ENCODE measurements at places on chromosomes 5 and 9. TPM values are rescaled to one million over a fixed set of nuclear protein-coding genes. Genes with fewer than 3 reads are reported as not detected.

- no peak for DNase-seq
Measured at GRCh38 chr5:138334867-138335447, 3.1 kb upstream of the FAM53C start.

DNA sequence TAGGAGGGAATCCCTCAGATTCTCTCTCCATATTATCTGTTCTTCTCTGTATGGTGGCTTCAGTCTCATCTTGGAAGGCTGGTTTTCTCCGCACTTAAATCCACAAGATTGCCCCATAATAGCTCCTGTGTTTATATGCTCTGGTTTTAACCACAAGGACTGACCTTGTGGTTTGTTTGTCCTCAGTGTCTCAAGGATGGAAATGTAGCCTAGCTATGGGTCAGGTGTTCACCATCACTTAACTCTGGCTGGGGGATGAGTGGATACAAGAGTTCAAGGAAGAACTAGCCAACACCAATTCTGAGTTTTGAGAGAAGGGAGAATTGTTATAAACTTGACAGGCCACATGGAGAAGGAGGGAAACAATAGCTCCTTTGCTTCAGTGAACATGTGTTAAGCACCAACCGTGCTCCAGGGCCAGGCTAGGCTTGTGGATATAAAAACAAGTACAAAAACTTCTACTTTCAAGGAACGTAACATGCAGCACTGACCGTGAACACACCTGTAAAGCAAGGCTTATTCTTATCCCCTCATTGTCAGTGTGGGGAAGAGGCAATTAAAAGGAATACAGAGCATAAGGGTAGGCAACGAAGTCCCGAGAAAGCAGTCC lies 75.6 kb upstream of the VLDLR start:
- DNase-seq: no peak

DNA sequence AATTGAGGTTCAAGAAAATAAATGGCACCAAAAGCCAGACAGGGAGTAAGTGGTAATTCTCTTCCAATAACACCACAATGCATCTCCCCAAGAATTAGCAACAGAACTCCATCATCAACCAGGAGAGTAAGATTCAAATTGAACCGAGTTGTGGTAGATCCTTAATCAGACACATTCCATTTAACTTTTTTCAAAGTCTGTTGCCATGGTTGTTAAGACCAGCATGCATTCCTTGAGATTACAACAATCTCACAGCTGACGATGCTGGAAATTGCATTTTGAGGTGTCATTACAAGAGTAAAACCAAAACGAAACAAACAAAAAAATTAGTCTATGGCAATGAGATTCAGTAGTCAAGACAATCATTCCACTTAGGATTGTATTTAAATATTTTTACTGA lies 78.9 kb upstream of the ZNF462 start:
- DNase-seq: no peak

DNA sequence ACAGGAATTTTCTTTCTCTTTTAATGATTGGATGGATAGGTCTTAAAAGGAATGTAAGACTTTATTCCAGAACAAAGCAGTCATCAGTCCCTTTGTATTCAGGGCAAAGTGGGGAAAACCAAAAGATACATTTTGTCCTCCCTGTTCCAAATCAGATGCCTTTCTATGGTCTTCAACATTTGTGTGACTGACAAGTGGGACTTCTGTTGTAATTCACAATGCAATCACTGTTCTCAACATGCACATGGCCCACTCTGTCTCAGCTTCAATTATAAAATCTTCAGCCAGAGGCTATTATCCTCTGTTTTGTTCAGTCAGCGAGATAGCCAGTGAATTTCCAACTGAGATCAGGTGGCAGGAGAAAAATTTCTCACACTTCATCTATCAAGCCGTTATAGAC lies 95.5 kb upstream of the ERBIN start:
- DNase-seq: no peak

DNA sequence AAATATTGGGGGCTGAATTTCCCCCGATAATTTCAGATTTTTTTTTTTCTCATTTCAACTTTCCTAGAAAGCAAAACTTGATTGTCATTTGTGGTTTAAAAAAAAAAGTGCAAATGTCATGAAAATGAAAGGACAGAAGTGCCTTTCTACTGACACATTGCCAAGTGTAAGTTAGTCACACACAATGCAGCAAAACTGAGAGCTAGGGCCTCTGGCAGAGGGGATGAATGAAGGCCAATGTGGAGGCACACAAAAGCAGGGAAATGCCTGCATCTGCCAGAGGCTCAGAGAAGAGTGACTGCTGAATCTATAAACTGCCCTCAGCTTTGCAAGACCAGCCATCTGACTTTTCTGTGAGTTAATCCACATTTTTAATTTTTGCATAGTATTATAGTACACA lies 6.8 kb upstream of the IFNA5 start:
- no peak for DNase-seq

DNA sequence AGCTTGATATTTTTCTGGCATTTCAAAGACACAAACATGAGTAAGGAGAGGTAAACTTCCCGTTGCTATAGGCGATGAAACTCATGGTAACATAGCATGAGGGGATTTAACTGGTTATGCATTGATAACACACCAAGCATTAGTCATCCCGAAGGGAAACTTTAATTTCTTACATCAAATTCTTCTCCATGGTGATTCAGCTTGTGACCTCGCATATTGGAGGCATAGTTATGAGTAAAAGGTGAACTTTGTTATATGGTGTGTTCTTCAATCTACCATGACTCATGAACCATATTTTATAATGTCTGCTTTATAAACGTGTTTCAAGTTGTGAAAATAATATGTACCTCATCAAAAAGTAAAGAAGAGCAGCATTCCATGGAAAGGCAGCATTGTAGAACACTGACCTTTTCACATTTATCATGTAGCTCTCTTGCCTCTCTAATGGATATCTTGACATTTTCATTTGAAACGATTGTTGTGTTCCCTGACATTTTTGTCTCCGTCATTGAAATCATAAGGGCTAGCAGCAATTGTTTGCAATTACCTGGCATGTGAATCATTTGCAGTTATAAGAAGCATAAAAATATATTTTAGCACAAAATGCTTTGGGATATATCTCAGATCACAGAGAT lies 491.8 kb downstream of the ANXA1 start:
- no peak for DNase-seq

- no peak for DNase-seq
Measured at GRCh38 chr5:96384353-96384752, 48.7 kb downstream of the PCSK1 start.

DNA sequence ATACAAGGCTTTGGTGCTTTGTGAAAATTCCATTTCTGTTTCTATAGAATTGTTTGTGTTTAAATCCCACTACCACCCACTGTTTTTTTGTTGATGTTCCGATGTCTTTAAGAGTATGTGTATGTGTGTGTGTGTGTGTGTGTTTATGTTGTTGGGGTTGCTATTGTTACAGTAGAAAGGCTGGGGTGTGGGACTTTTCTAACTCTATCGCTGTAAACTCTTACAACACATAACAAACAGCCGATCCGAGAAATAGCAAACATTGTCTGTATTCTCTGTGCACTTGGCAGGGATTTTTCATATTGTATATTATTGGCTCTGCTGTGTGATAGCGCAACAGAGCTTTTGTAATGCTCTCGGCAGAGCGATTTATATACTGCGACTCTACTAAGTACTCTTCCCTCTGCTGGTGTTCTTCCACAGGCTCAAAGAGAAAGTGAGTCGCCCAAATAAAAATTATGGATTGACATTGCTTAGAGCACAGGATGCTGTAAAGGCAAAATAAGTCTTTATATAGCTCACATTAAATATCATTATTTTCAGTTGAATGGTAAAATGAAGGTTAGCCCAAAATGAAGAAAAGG lies 492.2 kb upstream of the ARRDC3 start:
- DNase-seq: no peak

GRCh38 chr5:174773371-174773770 lies 49.0 kb downstream of the MSX2 start:
- DNase-seq: no peak

DNA sequence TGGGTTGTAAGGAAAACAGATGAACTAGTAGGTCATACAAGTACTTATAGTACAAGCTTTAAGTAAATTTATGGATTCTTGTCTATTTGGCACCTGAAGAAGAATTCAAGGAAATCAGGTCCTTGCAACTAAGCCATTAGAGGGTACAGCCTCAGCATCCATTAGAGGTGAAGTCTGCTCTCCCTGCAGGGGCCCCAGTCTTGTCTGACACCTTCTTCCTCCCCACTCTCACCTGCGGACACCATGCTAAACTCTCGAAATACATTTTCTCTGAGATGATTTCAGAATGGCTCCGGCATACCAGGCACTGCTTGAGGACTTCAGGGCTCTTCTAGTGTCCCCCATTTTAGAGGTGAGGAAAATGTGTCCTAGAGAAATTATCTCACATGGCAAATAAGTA lies 137.9 kb downstream of the GNAQ start:
- no peak for DNase-seq

DNA sequence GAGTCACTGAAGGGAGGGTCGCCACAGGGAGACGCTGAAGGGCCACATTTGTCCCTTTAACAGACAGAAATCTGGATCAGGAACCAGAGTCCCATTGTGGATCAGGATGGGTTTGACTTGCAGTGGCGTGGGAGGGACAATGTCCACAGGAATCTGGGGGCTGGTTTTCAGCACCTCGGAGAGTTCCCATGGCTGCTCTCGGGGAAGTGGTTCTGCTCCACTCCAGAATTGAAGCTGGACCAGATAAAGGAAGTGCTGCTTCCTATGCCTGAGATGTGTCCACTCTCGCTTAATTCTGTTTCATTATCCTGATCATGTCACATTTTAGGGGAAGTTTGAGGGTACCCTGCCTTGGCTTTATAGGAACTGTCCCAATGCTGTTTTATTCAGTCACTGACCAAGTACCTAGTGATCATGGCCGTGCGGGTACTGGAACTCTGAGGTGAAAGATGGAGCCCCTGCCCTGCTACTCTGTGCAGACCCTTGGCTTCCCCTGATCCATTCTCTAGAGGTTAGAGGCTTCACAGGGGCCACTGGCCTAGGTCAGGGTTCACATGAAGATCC lies 28.7 kb downstream of the ENHO start:
- DNase-seq: peak; percentile 23

- peak; percentile 4 for DNase-seq
Measured at GRCh38 chr5:1324301-1324700, 20.6 kb downstream of the CLPTM1L start.

DNA sequence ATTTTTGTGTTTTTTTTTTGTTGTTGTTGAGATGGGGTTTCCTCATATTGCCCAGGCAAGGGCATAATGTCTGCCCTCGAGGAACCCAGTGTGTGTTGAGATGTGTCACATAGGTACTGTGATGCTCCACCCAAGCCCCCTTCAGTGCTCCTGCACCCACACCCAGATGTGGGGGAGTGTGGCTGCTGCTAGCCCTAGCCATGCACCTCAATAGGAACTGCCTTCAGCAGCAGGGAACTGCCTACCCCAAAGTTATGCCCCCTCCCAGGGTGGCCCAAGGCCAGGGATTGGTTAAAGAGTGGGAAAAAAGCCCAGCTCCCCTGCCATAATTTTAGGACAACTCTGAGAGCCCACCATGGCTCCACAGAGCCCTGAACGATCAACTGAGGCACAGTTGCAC lies 33.3 kb upstream of the EPB41L4B start:
- no peak for DNase-seq

- no peak for DNase-seq
Measured at GRCh38 chr5:91301106-91301846, 81.8 kb downstream of the ARRDC3 start.

GRCh38 chr9:104740621-104741020 lies 6.9 kb upstream of the NIPSNAP3A start:
- no peak for DNase-seq

DNA sequence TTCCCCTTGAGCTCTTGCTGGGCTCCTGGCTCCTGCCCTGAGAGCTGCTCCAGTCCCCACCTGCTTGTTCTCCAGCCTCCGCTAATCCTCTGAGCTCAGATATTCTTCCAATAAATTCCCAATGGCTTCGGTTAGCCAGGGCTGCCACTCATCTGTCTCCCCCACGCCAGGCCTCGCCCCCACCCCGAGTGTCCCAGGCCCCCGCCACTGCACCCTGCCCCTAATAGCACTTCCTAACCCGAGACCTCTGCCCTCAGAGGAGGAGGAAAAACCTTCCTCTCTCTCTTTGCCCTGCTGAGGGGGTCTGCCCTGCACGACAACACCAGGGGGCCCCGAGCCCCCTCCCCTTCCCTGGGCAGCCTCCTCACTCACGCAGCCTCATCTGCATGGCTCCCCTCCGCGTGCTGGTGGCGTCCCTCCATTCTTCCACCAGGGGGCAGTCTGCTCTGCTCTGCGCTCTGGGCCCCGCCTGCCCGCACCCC lies 5.4 kb upstream of the LCN15 start:
- DNase-seq: no peak

GRCh38 chr5:177105691-177106476 lies 19.2 kb downstream of the FGFR4 start:
- no peak for DNase-seq

DNA sequence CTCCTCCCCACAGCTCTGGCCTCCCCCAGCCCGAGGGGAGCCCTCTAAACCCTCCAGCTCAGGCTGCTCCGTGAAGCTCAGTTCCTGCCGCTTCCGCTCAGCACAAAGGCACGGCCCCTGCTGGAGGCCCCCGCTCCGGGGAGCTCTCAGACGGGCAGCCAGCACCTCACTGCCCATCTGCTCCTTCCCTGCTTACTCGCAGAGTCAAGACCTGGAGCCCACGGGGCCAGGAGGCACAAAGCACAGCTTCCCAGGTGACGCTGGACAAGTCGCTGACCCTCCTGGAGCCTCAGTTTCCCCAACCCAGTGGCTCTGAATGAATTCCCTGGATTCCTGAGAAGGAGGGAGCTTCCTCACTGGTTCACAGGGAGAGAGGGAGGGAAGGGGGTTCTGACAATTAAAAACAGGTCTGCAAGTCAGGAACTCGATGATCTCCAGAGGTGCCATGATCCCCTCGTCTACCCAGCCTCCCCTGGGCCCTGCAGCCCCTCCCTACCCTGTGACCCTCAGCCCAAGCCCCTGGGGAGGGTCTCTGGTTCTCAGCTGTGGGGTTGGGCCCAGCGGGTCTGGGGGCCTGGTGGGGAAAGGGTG lies 36.2 kb downstream of the VAV2 start:
- DNase-seq: no peak

DNA sequence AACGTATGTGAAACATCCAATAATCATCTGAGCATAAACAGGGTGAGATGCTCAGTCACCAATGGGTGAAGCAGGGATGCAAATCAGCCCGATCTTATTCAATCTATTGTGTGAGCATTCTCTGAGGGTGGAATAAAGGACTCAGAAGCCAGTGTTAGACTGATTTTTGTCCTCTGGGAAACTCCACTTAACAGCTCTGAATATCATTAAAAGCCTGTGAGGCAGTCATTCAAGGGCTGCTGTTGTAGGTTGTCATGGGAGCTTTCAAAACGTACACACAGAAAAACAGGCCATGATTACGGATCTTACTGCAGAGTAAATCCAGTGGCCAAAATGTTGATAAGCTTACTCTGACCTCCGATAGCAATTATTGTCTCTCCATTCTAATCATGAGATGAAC lies 266.5 kb upstream of the EFNA5 start:
- no peak for DNase-seq

- DNase-seq: no peak
Measured at GRCh38 chr5:179803651-179804554, 2.8 kb downstream of the MGAT4B start.

- no peak for DNase-seq
Measured at GRCh38 chr9:137829260-137829996, 48.2 kb upstream of the CACNA1B start.

MARCOL gene
- total RNA-seq: not detected

SLC25A2 gene
- total RNA-seq: not detected

ZDHHC11B gene
- under 0.01 TPM for total RNA-seq

CERCAM gene
- total RNA-seq: 52.3 TPM

SPINK4 gene
- total RNA-seq: not detected

APBA1 gene
- 9.5 TPM for total RNA-seq

SLC1A3 gene
- total RNA-seq: 14.2 TPM

PPP2R2B gene
- 0.26 TPM for total RNA-seq

SPATA31D4 gene
- total RNA-seq: not detected

PCDHA13 gene
- 2.8 TPM for total RNA-seq

ENHO gene
- not detected for total RNA-seq

All from uterus (tissue), 4 donors.